ENCODE measurements at places on chromosomes 2 and 18. TPM values are rescaled to one million over a fixed set of nuclear protein-coding genes. Genes with fewer than 3 reads are reported as not detected.

The MYO3B gene
- 2.8 TPM for total RNA-seq

The ALK gene
- total RNA-seq, result 1.0 TPM

The AGXT gene
- total RNA-seq, result not detected

The GBX2 gene
- total RNA-seq, result not detected

The ZAP70 gene
- 1.9 TPM for total RNA-seq

The SERPINB10 gene
- total RNA-seq, result 0.21 TPM

The CCDC74B gene
- total RNA-seq, result 5.2 TPM

The ZNF236 gene
- 24.7 TPM for total RNA-seq

The TNFRSF11A gene
- total RNA-seq, result 11.1 TPM

The ERBB4 gene
- 3.2 TPM for total RNA-seq

The CYP20A1 gene
- total RNA-seq, result 57.6 TPM

The CYS1 gene
- total RNA-seq, result 7.2 TPM

The ACTG2 gene
- 637 TPM for total RNA-seq

The CKAP2L gene
- total RNA-seq, result 13.5 TPM

The KCNK3 gene
- total RNA-seq, result 4.7 TPM

The FSIP2 gene
- total RNA-seq, result 13.9 TPM

The LYPD1 gene
- total RNA-seq, result 0.79 TPM

The LYPD6 gene
- total RNA-seq, result 16.9 TPM

The IL36G gene
- not detected for total RNA-seq

The CD226 gene
- 3.6 TPM for total RNA-seq

The PROC gene
- total RNA-seq, result 0.74 TPM

The NFU1 gene
- 44.2 TPM for total RNA-seq

The VIL1 gene
- not detected for total RNA-seq

The LCT gene
- not detected for total RNA-seq

The ZBTB7C gene
- total RNA-seq, result 8.6 TPM

The DNAH7 gene
- 3.5 TPM for total RNA-seq

The GATA6 gene
- 42.0 TPM for total RNA-seq

The CUL3 gene
- total RNA-seq, result 129 TPM

The TNFAIP6 gene
- total RNA-seq, result 34.1 TPM

The TMEM182 gene
- total RNA-seq, result 28.0 TPM

The GCG gene
- not detected for total RNA-seq

The COLEC11 gene
- 2.9 TPM for total RNA-seq

The CNDP1 gene
- total RNA-seq, result 0.16 TPM

The ALPP gene
- total RNA-seq, result not detected

The TMEM37 gene
- total RNA-seq, result 1.1 TPM

The STK17B gene
- 37.3 TPM for total RNA-seq

The RSAD2 gene
- 11.1 TPM for total RNA-seq

The EPAS1 gene
- 42.8 TPM for total RNA-seq

The KYNU gene
- total RNA-seq, result 9.8 TPM

The HOXD8 gene
- 12.3 TPM for total RNA-seq

The IKZF2 gene
- 56.4 TPM for total RNA-seq

The ELP2 gene
- 172 TPM for total RNA-seq

The PRSS56 gene
- not detected for total RNA-seq

The LINC00305 gene
- total RNA-seq, result not detected

The C2orf78 gene
- not detected for total RNA-seq

The ASPRV1 gene
- 2.9 TPM for total RNA-seq
